Eye (tissue), 1 donor: ENCODE measurements at places on chromosomes 4 and X.

GRCh38 chr4:170398218-170398617 is 308.5 kb upstream of the AADAT start:
- no peak for DNase-seq

- peak; percentile 77 for DNase-seq
Observed at GRCh38 chrX:119729408-119730201, 28.8 kb upstream of the SOWAHD start.

DNA sequence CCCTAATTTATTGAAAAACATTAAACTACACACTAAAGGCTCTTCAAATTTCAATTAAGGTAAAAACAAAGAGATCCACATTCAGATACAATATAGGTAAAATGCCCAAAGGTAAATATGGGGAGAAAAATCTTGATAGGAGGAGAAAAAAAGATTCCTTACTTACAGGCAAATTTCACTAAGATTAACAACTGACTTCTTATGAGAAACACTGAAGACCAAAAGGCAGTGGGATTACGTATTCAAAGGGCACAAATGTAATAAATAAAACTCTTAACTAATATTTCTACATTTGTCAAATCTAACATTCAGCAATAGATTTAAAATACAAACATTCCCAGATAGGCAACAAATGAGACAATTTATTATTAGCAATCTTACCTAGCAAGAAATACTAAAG is 829.3 kb downstream of the SH3BGRL start:
- DNase-seq, result no peak

GRCh38 chr4:141645611-141646340 is 9.4 kb downstream of the IL15 start:
- no peak for DNase-seq

DNA sequence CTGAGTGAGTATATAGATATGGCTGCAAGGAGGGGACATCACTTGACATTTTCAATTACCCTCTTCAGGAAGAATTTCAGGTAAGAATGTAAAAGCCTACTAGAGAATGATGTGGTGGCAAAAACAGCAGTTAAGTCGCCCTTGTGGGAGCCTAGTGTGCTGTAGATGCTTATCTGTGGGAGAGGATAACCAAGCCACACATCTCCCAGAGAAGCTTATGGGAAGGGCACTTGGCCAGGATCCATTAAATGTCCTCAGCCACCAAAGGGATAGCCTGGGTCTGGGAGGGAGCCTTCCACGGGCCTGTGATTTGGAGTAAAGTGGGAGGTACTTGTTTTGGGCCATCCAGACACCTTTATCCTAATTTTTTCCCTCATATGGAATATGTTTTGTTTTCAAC is 41.3 kb upstream of the BCLAF3 start:
- no peak for DNase-seq

DNA sequence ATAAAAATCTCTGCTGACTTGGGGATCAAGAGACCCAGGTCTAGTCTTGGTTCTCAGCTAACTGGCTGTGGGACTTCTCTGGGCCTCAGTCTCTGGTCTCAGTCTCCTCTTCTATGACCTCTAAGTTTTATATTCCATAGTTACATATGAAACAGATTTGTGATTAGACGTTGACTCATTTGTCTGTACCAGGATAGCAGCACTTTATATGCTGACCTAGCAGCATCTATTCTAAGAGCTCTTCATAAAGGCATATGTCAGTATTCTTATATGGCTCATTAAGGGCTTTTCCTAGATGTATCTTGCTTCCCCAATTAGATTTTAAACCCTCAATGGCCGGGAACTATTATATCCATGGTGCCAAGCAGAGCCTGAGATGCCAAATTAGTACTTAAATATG is 12.7 kb downstream of the GRPR start:
- DNase-seq, result no peak

- DNase-seq, result no peak
Observed at GRCh38 chrX:38804432-38804681, 3.1 kb downstream of the MID1IP1 start.

- no peak for DNase-seq
Observed at GRCh38 chrX:17375637-17376430, 834 bp downstream of the NHS start.

DNA sequence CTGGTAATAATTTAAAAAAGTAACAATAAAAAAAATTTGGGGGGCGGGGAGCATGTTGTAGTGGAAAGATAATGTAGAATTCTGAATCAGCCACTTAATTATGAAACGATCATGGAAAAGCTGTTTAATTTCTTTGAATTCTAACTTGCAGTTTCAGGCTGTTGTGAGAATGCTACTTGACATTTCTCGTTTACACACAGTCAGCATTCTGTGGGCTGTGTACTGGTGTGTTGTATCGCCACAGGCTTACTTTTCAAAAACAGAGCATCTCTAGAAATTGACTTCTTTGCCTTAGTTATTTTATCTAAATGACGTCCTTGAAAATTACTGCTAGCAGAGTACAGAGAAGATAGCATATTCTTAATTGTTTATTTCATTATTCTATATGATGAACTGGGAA is 350.4 kb downstream of the FSTL5 start:
- DNase-seq, result no peak

DNA sequence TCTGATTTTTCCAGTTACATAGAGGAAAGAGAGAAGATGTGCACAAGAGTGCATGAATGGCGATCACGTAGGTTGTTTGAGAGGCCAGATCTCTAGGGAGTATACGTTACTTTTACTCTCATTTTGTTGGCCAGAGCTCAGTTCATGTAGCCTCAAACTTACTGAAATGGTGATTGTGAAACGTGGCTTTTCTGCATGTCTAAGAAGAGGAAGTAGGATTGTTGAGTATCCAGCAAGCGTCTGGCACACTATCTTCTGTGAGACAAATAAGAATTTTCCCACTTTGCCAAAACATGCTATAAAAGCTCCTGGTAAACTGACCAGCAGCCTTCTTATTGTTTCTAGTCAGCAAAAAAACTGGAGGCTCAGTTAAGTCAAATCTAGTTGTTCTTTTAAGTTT is 264.5 kb upstream of the EMCN start:
- DNase-seq, result no peak

DNA sequence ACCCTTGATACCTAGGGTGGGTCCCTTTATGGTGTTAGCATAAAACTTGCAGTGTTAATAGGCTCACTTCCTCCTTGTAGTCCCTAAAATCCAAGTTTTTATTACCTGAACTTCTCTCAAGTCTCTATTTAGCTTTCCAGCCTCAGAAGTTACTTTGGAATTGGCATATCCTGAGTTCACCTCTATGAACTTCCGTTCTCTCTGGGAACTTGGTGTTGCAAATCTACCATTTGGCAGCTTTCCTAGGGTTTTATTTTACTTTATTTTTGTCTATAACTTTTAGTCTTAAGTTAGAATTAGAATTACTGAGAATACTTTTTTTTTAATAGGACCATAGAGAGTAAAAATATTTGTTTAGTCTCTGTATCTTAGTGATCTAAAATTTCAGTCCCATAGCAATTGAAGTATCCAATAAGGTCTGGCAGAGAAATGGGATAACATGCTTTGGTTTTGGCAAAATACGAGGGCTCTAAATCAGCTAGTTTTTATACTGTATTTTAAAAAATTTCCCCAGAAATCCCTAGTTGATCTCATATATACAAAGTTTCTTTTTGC is 30.3 kb upstream of the NAF1 start:
- DNase-seq, result peak; percentile 25

DNA sequence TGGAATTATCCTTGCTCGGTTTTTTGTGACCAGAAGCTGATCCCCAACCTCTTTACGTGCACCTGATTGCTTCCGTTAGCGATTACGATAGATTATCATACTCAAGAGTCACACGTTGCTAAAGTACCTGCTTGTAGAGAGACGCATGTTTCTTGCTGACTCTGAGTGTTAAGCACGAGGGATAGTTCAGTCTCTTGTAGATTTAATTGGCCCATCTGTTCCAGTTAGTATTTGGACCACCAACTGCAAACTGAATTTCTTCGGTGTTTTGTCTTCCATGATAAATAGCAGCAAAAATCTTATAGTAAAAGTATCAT is 516 bp upstream of the COX18 start:
- no peak for DNase-seq

- DNase-seq, result no peak
Observed at GRCh38 chrX:16212024-16212423, 44.7 kb downstream of the MAGEB17 start.

- peak; percentile 50 for DNase-seq
Observed at GRCh38 chr4:81631958-81632441, 160.3 kb upstream of the RASGEF1B start.

GRCh38 chrX:132615391-132616131 is 126.7 kb upstream of the MBNL3 start:
- peak; percentile 24 for DNase-seq

- no peak for DNase-seq
Observed at GRCh38 chr4:3705236-3705987, 60.8 kb upstream of the ADRA2C start.

GRCh38 chr4:98564852-98565251 is 93.6 kb downstream of the TSPAN5 start:
- DNase-seq, result no peak
